ENCODE measurements at places on chromosomes 11 and 22. TPM values are rescaled to one million over a fixed set of nuclear protein-coding genes. Genes with fewer than 3 reads are reported as not detected.

- H3K4me3 ChIP-seq: no peak overlapping the region
- no peaks in the 10 kb centered on the region for H3K36me3 ChIP-seq
- H3K4me1 ChIP-seq: no peaks in the 10 kb centered on the region
- no peak for DNase-seq
Observed at GRCh38 chr11:13923182-13923581, 39.3 kb upstream of the SPON1 start.

DNA sequence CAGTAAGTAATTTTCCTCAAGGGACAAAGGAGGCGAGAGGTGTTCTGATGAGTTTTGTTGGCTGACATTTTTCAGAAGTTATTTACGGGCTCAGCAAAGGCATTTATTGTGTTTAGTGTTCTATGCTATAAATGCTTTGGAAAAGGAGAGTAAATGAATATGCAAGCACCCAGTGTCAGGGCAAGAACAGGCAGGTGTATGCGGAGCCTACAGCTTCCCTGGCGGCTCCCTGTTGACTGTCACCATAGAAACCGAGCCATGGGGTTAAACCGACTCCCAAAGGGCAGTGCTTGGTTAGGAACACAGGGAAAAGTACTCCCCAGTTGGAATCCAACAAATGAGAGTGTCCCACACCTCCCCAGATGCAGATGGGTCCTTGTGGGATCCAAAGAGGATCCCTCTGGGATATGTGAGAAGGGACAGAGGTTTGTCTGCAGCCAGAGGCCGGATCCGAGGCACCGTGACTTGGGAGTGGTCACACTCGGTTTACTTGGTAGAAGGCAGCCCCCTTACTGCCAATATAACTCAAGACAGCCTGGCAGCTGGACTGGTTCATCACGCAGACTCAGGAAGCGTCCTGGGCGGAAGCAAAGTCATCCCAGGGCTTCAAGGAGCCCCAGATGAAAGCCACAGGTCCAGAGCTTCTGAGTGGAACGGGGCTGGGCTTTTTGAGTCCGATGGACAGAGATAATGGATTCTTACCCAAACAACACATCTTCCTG lies 329.7 kb downstream of the CTTN start:
- no peaks in the 10 kb centered on the region for H3K27me3 ChIP-seq
- DNase-seq: peak; percentile 50
- H3K4me1 ChIP-seq: no peaks in the 10 kb centered on the region
- H3K4me3 ChIP-seq: no peak overlapping the region
- no peak overlapping the region for H3K27ac ChIP-seq
- no peaks in the 10 kb centered on the region for H3K36me3 ChIP-seq

GRCh38 chr11:35682230-35683173 lies 19.9 kb downstream of the TRIM44 start:
- no peak for DNase-seq
- no peak overlapping the region for H3K4me3 ChIP-seq
- H3K27ac ChIP-seq: no peak overlapping the region
- H3K4me1 ChIP-seq: peaks cover 36% of the 10 kb centered on the region

GRCh38 chr11:64219755-64220154 lies 6.2 kb downstream of the TRPT1 start:
- H3K27ac ChIP-seq: no peak overlapping the region
- H3K36me3 ChIP-seq: peaks cover 15% of the 10 kb centered on the region
- no peak for DNase-seq
- no peak overlapping the region for H3K4me3 ChIP-seq

DNA sequence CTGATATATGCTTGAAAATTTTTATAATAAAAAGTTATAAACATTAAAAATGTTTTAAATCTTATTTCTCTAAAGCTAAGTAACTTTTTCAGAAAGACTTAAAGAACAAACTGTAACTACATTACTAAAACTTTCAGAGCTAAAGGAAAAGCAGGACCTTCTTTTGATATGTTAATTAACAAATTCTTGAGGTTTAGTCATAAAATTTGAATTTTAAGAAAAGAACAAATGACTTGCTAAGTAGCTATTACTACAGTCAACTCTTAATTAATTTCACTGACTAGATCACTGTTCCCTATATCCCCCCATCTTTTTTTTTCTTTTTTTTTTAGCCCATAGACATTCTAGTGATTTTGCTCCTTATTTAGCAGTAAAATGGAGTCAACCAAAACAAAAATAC lies 344.4 kb downstream of the LRRC4C start:
- H3K4me1 ChIP-seq: no peaks in the 10 kb centered on the region
- no peaks in the 10 kb centered on the region for H3K27me3 ChIP-seq
- H3K36me3 ChIP-seq: no peaks in the 10 kb centered on the region
- no peak overlapping the region for H3K4me3 ChIP-seq

- H3K27ac ChIP-seq: no peak overlapping the region
- no peak overlapping the region for H3K4me3 ChIP-seq
- no peaks in the 10 kb centered on the region for H3K4me1 ChIP-seq
- no peaks in the 10 kb centered on the region for H3K36me3 ChIP-seq
Observed at GRCh38 chr11:45725776-45726492, 60.5 kb upstream of the CHST1 start.

- peak; percentile 60 for DNase-seq
- peaks cover 42% of the 10 kb centered on the region for H3K4me1 ChIP-seq
- no peaks in the 10 kb centered on the region for H3K27me3 ChIP-seq
- peak overlapping the region; percentile 95 for H3K4me3 ChIP-seq
- H3K27ac ChIP-seq: peak overlapping the region; percentile 82
Observed at GRCh38 chr22:18078329-18079041, 695 bp downstream of the PEX26 start.

- no peak overlapping the region for H3K27ac ChIP-seq
- H3K27me3 ChIP-seq: no peaks in the 10 kb centered on the region
- peaks cover 10% of the 10 kb centered on the region for H3K4me1 ChIP-seq
- H3K36me3 ChIP-seq: no peaks in the 10 kb centered on the region
Observed at GRCh38 chr11:128195057-128195751, 392.2 kb downstream of the ETS1 start.

DNA sequence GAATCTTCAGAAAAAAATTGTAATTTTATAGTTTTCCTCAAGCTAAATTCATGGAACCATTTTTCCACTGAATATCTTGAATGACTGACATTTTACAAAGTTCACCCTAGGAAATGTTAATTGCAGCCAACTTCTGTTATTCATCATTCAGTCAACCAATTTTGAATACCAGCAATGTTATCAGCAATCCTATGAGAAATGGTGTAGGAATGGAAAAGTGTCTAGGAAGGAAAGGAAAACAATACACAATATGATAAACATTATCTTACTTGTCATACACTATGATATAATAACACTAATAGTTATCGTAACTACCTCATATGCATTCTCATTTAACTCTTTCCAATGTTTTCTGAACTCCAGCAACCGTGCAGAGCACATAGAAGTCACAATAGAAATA lies 790.5 kb upstream of the LRRC4C start:
- no peaks in the 10 kb centered on the region for H3K4me1 ChIP-seq
- H3K27me3 ChIP-seq: no peaks in the 10 kb centered on the region
- no peak overlapping the region for H3K4me3 ChIP-seq
- no peaks in the 10 kb centered on the region for H3K36me3 ChIP-seq
- DNase-seq: no peak

DNA sequence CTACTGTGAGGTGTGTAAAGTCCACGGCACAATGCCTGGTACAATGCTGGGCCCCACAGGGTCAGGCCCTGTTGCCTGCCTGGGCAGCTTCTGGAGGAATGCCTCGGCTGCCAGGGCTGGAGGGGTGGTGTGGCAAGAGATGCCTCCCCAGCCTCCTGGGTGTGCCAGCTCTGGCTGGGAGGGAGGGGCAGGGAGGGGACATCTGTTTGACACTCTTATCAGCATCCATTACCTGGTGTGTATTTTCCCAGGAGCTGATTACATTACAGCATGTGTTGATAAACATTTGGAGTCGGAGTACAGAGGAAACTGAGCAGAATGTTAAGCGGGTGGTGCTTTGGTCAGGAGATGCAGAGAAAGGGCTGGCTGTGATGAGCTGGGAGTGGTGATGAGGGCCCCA lies 11.0 kb upstream of the NECTIN1 start:
- H3K36me3 ChIP-seq: no peaks in the 10 kb centered on the region
- H3K27ac ChIP-seq: no peak overlapping the region
- H3K4me1 ChIP-seq: peaks cover 21% of the 10 kb centered on the region
- DNase-seq: peak; percentile 65
- H3K4me3 ChIP-seq: no peak overlapping the region

DNA sequence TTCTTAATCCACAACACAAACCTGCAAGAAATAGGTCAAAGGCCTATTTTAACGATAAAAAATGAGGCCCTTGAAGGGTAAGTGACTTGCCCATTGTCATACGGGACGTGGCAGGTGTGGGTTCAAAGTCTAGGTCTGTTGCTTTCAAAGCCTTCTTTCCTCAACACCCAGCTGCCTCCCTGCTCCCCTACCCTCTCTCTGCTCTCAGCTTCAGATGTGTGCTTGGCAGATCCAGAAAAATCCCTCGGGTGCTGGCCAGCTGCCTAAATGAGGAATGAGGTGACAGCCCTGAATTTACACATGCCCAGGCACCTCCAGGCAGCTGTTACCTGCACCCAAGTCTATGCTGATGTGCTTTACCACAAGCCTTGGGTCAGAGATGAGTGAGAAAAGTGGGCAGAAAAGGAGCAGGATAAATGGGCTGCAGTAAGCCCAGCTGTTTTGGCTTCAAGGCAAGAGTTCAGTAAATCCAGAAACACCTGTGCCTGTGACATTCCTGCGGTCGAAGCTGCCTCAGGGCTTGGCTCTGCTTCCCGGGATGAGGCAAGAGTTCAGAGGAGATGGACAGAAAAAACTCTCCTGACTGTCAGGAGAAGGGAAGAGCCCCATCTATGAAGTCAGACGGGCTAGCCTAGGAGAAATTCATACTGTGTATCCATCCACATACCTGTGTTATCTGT lies 49.9 kb upstream of the LDLRAD3 start:
- peak; percentile 53 for DNase-seq
- H3K27me3 ChIP-seq: no peaks in the 10 kb centered on the region
- no peak overlapping the region for H3K4me3 ChIP-seq
- H3K4me1 ChIP-seq: no peaks in the 10 kb centered on the region

DNA sequence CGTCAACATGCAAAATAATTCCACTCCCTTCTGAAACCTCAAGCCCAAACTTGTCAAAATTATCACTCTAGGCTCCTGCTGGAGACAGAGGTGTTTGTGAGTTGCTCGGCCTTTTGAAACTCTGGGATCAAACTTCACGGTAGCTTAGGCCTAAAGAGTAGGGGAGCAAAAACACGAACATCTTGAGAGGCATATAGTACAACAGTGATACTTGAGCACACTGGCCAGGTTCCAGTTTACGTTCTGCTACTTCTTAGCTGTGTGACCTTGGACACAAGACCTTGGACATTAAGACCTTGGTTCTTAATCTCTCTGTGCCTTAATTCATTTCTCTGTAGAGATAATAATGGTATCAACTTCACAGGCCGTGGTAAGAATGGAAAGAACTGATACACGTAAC lies 123.5 kb upstream of the LMO1 start:
- no peaks in the 10 kb centered on the region for H3K27me3 ChIP-seq
- no peak overlapping the region for H3K27ac ChIP-seq
- H3K36me3 ChIP-seq: no peaks in the 10 kb centered on the region
- peaks cover 8% of the 10 kb centered on the region for H3K4me1 ChIP-seq

DNA sequence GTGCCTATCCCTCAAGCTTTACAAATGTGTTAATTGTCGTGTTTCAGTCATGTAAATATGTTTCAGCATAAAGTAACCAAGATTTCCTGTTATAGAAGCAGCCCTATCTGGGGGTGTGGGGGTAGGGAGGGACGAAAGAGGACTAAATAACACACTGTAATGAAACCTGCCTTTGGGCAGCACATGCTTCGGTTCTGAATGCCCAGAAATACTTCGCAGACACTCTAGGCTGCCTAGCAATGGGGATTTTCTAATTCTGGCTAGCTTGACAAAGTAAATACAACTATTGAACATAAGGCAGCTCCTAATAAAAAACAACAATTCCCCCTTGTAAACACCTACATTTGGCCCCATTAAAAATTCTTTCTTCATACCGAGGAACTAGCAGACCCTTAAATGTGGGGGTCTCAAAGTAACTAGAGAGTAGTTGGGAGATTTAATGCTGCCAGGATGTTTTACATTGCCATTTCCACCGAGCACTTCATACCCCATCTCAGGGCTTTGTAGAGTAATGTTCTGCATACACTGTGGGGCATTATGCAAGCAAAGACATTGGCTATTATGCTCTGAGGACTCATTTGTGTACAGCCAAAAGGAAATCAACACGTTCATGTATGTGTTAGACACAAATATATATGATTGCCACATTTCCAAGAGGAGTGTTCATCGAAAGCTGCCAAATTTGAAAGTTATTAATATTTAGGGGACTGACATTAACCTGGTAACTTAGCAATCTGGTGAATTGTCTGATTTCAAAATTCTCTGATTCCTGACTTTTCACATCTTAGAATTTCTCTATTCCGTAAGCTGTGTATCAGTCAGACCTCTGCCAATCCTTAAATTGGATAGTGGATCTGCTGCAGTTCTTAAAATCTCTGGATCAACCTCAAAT lies 42.1 kb downstream of the PAX6 start:
- H3K27me3 ChIP-seq: no peaks in the 10 kb centered on the region
- no peaks in the 10 kb centered on the region for H3K4me1 ChIP-seq
- H3K4me3 ChIP-seq: no peak overlapping the region
- H3K36me3 ChIP-seq: no peaks in the 10 kb centered on the region
- no peak overlapping the region for H3K27ac ChIP-seq

GRCh38 chr11:103202048-103202651 lies 92.9 kb downstream of the DYNC2H1 start:
- no peaks in the 10 kb centered on the region for H3K4me1 ChIP-seq
- H3K27ac ChIP-seq: no peak overlapping the region
- peaks cover 66% of the 10 kb centered on the region for H3K36me3 ChIP-seq
- no peak for DNase-seq
- H3K4me3 ChIP-seq: no peak overlapping the region

DNA sequence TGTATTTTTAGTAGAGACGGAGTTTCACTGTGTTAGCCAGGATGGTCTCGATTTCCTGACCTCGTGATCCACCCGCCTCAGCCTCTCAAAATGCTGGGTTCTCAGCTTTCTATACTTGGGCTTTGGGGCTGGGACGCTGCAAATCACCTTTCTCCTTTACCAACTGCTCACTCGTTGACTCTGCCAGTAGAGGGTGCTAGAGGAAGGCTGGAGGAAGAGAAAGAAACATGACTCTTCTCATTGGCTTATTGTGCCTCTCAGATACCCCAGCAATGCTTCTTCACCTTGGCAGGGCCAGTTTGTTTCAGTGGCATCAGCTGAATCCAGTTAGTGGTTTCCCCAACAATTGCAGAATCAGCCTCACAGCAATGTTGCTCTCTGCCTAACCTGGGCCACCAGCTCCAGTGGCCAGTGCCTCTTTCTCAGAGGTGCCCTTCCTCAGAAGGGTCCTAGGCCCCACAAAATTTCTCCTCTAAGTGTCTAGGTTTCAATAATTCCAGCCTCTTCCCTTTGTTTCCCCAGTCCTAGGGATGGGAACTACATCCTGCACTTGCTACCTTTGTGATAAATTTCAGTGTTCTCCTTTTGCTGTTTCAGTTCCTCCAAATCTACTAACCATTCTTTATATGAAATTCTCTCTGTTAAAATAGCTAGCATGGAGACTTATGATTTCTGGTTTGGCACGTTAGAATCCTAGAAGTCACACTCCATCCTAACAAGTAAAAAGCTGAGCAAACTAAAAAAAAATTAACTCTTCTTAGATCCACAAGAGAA lies 71.5 kb upstream of the VSTM5 start:
- DNase-seq: peak; percentile 48
- no peaks in the 10 kb centered on the region for H3K4me1 ChIP-seq
- H3K27me3 ChIP-seq: no peaks in the 10 kb centered on the region
- no peak overlapping the region for H3K4me3 ChIP-seq
- H3K27ac ChIP-seq: no peak overlapping the region

Gene C11orf42
- not detected for total RNA-seq

Gene HTR3B
- 0.18 TPM for total RNA-seq

Gene MMP7
- total RNA-seq: not detected

Gene OR5A1
- total RNA-seq: not detected

Gene CCDC87
- 15.9 TPM for total RNA-seq

Gene C11orf86
- total RNA-seq: not detected

Gene DBX1
- total RNA-seq: not detected
